NCI-H1417 treated with DMSO at 0.1 percent for 48 hours (cell line): ENCODE measurements at places on chromosomes 13 and 19.

DNA sequence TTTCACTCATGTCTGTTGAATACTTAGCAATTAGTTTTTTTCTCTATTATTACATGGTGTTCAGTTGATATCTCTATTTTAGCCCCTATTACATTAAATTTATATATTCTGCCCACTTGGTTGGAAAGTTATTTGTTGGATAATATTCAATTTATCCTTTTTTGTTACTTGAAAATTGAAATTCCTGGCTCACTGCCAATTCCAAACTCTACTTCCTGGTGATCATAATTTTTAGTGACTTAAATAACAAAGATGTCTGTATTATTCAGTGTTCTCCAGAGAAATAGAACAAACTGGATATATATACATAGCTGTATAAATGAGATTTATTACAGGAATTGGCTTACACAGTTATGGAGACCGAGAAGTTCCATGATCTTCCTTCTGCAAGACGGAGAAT lies 93.6 kb downstream of the GPC5 start:
- DNase-seq, result no peak

DNA sequence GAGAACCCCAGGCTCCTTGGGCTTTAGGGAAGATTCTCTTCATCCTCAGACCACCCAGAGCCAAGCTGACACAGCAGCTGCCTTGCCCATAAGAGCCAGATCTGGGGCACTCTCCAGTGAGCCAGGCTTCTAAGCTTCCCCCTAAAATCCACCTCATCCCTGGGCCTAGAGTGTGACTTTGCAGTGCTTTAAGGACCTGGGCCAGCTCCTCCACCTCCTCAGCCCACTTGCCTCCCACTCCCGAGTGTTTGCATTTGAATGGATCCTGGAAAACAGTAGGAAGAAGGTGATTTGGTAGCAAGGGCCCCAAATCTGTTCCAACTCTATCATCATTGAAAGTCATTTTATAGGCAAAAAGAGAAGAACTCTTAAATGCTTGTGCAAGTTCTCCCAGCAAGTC lies 108.7 kb upstream of the UBL3 start:
- DNase-seq, result no peak

DNA sequence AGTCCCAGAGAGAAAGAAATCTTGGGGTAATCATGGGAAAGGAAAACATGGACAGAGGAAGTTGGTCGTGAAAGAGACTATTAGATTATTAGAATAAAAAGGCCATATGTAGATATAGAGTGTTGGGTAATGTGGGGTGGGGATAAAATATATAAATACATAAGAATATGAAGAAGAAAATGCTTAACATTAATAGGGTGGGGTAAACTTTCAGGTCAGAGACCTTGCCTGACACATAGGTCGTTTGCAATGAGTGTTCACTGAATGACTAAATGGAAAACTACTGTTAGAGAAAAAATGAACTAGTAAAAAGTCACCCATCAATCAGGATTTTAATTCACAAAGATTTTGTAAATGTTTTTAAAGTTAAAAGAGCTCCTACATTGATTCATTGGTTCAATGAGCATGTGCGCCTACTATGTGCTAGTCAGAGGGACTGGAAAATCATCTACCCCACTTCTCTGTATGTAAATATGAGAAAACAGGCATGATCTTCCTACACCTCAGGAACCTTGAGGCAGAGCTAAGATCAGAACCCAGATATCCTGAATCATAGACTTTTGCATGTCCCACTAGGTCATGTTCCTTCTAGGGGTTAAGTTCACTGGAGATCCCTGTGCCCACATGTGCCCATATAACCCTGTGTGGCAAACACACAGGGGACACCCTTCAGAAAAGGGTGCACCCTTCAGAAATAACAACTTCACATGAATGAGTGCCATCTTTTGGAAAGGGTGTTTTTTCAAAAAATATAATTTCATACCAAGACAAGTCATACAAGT lies 24.6 kb upstream of the KLF12 start:
- DNase-seq, result no peak

- DNase-seq, result no peak
Observed at GRCh38 chr19:51691074-51691583, 2.0 kb upstream of the SPACA6 start.

- no peak for DNase-seq
Observed at GRCh38 chr19:11887234-11887610, 360 bp upstream of the ZNF69 start.

- DNase-seq, result peak; percentile 67
Observed at GRCh38 chr13:109700176-109700575, 86.2 kb downstream of the IRS2 start.

GRCh38 chr13:63167699-63168337 lies 1752.2 kb upstream of the PCDH20 start:
- DNase-seq, result no peak

DNA sequence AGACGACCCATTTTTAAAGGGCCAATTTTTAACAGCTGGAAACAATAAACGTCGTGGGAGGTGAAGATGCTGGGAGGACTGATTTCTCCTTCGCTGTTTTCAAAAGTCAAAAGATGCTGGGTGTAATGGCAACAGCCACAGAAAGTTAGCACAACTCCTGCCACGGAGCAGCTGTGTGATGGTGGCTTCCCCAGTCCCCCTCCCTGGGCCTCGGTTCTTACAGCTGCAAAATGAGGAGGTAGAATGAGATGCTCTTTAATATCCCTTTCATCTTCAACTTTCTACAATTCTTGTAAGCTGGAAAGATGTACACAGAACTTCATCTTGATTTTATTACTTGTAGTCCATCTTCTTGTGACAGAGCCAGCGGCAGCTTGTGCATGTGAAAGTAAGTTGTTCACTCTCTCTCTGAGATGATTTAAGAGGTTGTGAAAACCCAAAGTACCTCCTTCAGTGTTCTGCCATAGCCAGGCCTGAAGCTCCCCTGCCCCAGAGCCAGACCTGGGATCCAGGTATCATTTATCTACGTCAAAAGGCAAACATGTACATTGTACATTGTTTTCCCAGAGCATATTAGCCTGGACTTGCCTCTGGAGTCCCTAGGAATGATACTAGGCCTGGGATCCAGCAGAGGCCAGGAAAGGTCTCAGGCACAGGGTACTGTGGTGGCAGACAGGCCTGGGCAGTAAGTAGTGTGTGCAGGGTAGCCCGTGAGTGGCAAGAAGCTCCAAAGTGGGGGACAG lies 3.4 kb upstream of the UBE2L5 start:
- no peak for DNase-seq

GRCh38 chr19:16801600-16802013 lies 27.6 kb upstream of the SIN3B start:
- no peak for DNase-seq

DNA sequence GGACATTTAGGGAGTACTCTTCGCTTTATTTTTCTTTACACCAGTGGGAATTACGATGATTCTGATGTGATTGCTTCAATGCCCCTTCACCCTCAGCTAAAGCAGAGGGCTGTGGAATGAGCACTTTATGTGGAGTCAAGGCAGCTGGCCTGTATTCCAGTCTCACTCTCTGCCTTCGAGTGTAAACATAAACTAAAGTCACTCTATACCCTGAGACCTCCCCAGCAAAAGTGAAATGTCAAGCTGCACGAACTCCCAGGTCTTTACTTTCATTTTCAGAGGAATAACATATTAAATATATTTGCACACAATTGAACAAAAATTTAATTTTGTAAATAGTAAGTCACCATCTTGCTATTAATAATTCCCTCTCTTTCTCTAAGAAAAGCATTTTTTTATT lies 557.1 kb downstream of the DACH1 start:
- no peak for DNase-seq

DNA sequence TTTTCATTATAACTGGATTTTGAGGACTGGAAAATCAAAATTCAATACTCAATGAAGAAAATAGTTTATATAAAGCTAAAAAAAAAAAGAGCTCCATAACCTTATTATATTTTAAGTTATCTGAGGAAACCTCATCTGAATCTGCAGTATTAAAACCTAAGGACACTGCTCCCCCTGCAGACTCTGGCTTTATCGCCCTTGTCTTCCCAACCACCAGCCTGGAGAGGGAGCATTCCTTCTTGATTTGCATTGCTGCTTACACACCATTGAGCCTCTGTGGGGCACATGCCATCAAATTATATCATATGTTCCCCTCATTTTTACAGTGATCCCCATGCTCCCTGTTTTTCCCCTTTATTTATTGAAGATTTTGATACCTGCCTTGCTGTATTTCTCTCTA lies 871.4 kb upstream of the GPC6 start:
- no peak for DNase-seq

DNA sequence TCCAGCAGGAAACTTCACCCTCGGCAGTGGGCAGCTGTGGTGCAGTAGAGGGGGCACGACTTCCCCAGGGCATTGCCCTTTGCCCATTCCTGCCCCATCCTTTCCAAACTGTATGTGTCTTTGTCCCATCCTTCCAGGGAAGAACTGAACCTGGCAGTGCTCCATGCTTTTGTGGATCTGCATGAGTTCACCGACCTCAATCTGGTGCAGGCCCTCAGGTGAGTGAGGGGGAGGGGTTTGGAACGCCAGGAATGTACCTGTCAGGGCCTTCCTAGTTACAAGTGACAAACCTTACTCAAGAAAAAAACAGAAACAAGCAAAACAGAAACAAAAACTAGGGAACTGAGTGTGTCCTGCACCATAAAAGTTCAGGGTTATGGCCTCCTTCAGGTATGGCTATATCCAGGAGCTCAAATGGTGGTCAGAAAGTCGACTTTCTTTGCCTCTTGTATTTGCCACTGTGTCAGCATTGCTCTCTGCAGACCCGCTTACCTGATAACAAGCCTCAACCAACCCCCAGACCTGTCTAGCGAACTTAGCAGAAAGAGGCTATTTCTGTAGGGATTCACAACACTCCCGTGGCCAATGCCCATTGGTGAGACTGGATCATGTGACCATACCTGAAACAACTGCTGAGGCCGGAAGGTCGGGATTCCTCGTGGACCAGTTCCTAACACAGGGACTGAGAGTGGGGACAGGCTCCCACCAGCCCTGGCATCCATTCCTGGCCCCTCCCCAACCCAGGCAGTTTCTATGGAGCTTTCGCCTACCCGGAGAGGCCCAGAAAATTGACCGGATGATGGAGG lies 4.2 kb downstream of the CYTH2 start:
- no peak for DNase-seq
